ENCODE measurements at places on chromosomes 6 and 20.

- DNase-seq, result peak; percentile 58
Measured at GRCh38 chr6:27553123-27553904, 80.4 kb upstream of the ZNF184 start.

- no peak for DNase-seq
Measured at GRCh38 chr6:41878246-41878645, 16.9 kb downstream of the USP49 start.

- DNase-seq, result no peak
Measured at GRCh38 chr20:34472246-34472925, 43.8 kb upstream of the DYNLRB1 start.

- no peak for DNase-seq
Measured at GRCh38 chr6:92827104-92827503, 592.3 kb downstream of the EPHA7 start.

DNA sequence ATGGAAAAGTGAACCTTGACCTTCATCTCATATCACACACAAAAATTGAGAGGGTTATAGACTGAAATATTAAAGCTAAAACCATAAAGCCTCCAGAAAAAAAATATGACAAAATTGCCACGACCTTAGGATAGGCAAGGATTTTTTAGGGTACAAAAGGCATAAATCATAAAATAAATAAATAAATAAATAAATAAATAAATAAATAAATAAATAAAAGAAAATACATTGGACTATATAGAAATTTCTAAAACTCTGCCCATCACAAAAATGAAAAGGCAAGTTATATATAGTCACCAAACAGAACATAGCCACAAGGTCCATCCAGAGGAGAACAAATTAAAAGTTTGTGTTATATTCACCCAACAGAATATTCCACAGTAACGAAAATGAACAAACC, 108.6 kb downstream of the INSM1 start:
- DNase-seq, result no peak

GRCh38 chr6:12369781-12370262, 79.7 kb downstream of the EDN1 start:
- peak; percentile 50 for DNase-seq

DNA sequence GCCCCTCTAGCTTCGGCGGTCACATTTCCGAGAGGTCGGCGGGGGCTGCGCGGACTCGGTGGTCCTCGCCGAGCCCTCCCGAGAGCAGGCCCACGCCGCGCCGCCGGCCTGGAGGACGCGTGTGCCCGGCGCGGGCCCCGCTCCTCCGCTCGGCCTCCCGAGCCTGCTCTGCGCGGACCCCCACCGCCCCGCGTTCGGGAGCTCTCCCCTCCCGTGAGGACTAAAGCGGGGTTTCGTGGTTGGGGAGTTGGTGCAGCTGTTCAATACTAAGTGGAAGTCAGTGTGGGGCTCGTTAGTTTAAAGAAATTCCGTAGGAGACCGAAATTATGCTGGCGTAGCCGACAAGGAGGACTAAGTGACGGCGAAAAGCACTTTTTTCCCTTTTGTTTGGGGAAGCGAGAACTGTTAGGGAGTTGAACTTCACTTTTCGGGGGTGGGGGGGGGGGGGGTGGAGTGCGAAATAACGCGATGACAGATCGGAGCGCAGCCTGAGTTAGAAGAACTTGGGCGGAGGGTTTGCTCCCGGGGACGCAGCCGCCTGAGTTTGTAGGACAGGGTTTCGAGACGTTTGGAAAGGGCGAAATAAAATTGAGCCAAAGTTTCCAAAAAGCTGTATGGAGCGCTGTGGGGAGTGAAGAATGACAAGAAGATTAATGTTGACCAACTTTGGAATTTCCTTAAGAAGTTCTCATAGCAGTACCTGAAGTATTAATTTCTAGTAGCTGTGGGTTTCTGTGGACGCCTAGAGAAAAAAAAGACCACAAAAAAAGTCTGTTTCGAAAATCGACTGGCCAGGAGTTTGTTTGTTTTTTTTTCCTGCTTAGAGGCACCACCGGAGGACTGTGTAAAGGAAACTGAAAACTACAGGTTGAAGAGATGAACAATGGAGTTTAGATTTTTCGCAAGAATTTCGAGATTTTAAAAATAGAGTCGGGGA, 1.4 kb downstream of the QKI start:
- peak; percentile 77 for DNase-seq

DNA sequence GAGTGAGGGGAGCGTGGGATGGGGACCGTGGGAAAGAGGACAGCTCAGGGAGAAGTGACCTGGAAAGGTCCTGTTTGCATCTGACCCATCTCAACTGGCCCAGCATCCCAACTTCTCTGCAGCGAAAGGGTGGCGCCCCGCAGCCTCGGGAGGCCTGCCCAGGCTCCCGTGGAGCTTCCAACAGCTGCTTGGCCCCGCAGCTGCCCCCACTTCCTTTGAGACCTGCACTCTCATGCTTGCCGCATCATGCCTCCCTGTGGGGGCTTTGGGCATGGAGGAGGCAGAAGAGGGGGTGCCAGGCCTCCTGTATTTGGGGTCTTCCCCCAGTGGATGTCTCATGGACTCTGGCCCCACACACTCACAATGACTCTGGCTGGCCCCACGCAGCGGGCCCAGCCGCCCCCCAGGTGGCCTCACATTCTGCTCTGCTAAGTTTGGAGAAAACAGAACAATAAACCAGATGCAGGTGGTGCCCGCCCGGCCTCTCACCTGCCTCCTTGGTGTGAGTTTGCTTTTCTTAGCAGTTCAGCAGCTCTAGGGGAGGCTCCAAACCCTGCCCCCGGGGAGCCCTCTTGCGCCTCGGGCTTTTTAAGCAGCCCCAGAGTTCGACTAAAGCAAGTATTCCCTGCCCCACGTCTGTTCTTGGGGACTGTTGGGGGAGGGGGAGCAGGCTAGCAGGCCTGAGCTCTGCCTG, 40.7 kb downstream of the CPXM1 start:
- DNase-seq, result no peak

- DNase-seq, result no peak
Measured at GRCh38 chr20:58128635-58129625, 99.5 kb downstream of the ANKRD60 start.

- no peak for DNase-seq
Measured at GRCh38 chr6:139150920-139151319, 16.0 kb downstream of the HECA start.

GRCh38 chr6:121816361-121816760, 380.9 kb downstream of the GJA1 start:
- DNase-seq, result no peak

GRCh38 chr6:4906293-4907276, 97.3 kb downstream of the RPP40 start:
- DNase-seq, result peak; percentile 34

GRCh38 chr6:169723991-169724493, 258 bp downstream of the PHF10 start:
- DNase-seq, result peak; percentile 88

DNA sequence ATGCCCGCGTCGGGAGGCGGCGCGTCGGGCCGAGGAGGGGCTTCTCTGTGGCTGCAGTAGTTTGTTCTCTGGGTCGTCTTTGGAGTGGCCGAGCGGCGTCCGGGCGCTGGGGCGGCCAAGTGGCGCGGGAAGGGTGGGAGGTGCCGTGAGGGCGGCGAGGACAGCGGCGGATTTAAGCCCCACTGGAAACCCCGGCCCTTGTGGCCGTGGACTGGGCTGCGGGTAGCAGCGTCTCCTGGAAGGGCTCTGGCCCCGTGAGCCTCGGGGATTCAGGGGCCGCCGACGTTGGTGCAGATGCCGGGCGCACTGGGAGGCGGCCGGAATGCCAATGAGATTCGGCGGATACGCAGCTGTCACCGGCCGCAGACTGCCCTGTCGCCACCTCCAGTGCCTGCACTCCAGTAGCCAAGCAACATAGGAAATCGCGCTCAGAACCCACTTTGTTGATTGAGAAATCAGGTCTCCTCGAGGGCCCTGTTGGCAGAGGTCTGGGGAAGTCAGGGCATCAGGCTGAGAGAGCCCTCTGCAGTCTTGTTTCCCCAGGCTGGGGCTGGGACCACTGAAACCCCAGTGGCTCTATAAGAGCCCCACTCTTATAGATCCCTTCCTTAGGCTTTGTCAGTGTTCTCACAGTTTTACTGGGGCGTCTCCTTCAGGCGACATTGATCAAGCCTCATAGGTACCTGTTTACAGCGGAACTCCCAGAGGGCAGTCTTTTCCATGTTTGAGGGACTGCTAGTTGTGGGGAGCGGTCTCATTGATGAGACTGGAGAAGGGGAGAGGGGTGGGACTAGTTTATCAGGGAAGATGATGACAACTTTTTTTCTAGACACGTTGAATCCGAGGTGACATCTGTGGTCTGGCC, 642 bp downstream of the GZF1 start:
- DNase-seq, result peak; percentile 45

GRCh38 chr20:21546355-21546754, 32.5 kb upstream of the NKX2-2 start:
- DNase-seq, result no peak

GRCh38 chr6:52123251-52123650, 35.8 kb upstream of the PKHD1 start:
- DNase-seq, result no peak

DNA sequence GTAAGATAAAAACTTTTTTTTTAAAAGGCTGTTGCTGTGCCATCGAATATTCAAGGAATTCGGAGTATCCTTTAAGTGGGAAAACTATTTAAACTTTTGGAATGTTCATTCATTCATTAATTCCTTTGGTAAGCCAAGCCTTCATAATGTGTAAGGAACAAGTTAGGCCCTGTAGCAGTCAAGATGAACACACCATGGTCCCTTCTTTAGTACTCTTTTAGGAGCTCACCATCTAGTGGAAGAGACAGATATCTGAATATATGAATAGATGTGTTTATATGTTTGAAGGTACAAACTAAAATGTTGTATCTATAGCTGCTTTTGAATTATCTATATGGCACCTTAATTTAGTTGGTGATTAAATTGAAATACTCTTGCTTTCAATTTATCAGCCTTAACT, 5.8 kb downstream of the SPO11 start:
- no peak for DNase-seq

- DNase-seq, result no peak
Measured at GRCh38 chr20:14829906-14830305, 492.5 kb upstream of the FLRT3 start.

- no peak for DNase-seq
Measured at GRCh38 chr6:136464148-136464547, 86.1 kb downstream of the MAP7 start.

- no peak for DNase-seq
Measured at GRCh38 chr20:51098284-51098810, 75.4 kb upstream of the KCNG1 start.

- no peak for DNase-seq
Measured at GRCh38 chr6:156828280-156828703, 51.1 kb downstream of the ARID1B start.

GRCh38 chr6:6841571-6841970, 253.1 kb downstream of the LY86 start:
- no peak for DNase-seq

DNA sequence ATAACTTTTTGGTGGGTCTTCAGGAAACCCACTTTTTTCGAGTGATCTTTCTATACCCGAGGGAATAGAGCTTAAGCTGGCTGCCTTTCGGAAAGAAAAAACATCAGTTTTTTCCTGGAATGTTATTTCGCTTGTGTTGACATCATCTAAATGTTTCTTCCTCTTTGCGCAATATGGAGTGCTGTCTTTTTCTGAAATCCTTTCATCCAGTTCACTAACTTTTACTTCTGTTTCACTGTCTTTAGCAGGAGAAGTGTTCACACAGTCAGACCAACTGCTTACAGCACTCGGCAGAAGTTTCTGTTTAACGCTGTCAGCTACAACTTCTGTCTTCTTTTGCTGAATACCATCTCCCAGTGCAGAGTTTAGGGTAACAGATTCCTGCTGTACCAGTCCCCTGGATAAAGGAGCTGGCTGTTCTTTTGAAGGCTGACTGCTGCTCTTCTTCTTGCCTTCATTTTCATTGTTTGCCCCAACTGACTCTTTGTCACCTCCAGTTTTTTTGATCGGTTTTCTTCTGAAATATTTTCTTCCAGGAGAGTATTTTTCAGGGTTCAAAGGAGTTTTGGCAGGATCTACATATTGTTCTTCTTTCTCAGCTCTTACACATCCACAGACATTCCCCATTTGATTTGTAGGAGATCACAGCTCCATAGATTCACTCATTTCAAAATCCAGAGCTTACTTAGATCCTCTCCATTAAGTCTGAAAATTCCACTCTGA, 50.0 kb upstream of the DST start:
- no peak for DNase-seq

GRCh38 chr20:15767999-15768741, 805.1 kb downstream of the KIF16B start:
- DNase-seq, result no peak

DNA sequence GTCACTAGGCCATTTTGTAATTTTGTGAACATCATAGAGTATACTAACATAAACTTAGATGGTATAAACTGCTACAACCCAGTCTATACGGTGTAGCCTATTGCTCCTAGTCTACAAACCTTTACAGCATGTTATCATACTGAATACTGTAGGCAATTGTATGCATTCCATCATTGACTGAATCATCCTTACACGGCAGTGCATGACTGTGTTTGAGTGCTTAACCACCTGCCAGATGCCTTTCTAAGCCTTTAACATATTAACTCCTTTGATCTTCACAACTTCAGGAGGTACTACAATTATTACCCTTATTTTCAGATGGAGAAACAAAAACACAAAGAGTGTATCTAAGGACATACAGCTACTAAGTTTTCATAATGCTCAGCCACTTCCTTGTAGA, 14.0 kb downstream of the DPPA5 start:
- no peak for DNase-seq

DNA sequence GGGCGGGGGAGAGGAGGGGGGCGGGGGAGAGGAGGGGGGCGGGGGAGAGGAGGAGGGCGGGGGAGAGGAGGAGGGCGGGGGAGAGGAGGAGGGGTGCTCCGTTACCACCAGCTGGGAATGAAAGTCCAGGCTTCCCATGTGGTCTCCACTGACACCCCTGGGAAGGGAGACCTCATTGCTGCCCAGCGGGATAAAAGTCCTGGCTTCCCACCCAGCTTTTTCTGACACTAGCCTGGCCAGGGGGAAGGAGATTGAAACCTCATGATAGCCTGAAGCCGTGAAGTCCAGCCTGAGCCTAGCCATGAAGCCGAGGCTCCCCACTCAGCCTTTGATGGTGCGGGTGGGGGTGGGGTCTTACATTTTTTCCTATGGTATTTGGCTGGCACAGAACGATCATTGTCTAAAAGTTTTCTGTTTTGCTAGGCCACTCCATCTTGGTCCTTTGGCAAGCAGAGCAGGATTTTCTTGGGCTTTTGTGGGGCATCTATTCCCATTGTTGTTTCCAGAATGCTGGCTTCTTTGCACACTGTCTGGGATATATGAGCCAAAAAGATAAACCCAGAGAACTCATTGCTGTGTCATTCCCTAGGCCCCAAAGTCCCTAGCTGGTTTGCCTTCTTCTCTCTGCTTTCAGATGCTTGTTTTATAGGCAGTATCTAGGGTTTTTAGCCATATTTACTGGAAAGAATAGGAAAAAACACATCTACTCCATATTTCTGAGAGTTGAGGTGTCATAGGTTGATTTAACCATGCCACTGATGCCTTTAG, 67.9 kb upstream of the RNF24 start:
- no peak for DNase-seq

DNA sequence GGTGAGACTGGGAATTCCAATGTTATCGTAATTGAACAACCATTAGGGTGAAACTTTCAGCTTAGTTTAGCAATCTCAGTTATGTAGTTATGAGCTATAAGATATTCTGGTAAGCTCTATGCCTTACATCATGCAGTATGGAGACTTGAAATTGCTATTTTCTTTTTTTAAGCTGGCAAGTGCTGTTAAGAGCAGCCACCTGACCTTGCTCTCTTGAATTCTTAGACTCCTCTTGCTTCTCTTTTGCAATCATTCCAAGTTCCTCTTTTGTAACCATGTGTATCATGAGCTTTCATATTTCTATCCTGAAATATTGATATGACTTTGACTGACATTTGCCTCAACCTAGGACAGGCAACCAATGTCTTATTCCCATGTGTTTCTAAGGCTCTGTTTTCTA, 446.3 kb upstream of the SLC35B3 start:
- no peak for DNase-seq

GRCh38 chr6:19849755-19850154, 12.6 kb downstream of the ID4 start:
- no peak for DNase-seq

Measured in GM20000 (cell line).